ENCODE measurements at places on chromosomes 3 and 15. TPM values are rescaled to one million over a fixed set of nuclear protein-coding genes. Genes with fewer than 3 reads are reported as not detected.

DNA sequence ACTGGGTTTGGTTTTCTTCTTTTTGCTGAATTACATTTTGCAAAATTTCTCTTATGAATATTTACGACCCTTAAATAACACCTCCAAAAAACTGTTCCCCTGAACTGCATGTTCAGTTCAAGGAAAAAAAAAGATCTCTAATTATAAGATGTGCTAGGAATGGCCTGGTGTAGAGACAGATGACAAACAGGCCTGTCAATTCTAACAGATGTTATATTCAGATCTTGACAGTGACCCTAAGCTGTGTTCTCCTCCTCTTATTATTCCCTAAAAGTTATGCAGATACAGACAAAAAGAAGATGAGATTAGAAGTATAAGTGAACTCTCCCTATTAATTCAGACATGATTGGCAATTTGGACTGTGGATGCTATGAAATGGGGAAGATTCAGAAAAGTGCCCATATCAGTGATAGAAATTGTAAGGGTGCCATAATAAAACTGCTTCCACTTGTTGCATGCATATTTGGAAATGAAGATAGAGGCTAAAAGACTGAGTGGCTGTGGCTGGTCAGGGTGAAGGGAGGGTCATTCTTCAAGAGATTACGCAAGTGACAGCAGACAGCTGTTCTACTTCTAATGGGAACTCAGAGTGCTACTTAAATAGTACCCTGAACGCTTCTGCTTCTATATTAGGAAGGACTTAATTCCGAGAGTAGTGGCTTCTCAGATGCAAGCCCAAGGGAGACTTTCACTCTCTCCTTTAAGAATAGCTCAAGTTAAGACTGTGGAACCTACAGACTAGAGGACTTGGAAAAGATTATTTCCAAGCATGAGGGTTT is 75.5 kb downstream of the ADAMTS9 start:
- H3K27me3 ChIP-seq = no peaks in the 10 kb centered on the region
- H3K36me3 ChIP-seq = peaks cover 12% of the 10 kb centered on the region
- H3K27ac ChIP-seq = peak overlapping the region; percentile 87
- DNase-seq = no peak

DNA sequence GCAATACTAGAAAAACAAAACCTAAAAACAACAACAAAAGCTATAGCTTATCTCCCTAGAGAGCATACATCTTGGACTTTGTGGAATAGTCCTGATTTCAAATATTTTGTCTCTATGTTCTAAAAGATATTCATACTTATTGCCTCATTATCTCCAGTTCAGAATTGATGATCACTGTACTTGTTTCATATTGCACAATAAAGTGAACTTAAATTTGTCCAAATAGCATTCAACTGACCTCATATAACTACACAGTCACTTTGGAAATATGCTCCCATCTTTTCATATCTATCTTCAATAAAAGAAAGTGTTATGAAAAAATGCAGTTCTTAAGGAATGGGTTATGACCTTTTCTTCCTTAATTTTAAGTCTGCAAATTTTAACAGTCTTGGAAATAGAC is 228.6 kb upstream of the CMC1 start:
- no peak overlapping the region for H3K4me3 ChIP-seq
- H3K36me3 ChIP-seq = no peaks in the 10 kb centered on the region
- no peaks in the 10 kb centered on the region for H3K27me3 ChIP-seq
- no peak for DNase-seq

The LARP6 gene
- 50.6 TPM for total RNA-seq

The ACAD9 gene
- total RNA-seq = 35.9 TPM

The SCAANT1 gene
- not detected for total RNA-seq

DNA sequence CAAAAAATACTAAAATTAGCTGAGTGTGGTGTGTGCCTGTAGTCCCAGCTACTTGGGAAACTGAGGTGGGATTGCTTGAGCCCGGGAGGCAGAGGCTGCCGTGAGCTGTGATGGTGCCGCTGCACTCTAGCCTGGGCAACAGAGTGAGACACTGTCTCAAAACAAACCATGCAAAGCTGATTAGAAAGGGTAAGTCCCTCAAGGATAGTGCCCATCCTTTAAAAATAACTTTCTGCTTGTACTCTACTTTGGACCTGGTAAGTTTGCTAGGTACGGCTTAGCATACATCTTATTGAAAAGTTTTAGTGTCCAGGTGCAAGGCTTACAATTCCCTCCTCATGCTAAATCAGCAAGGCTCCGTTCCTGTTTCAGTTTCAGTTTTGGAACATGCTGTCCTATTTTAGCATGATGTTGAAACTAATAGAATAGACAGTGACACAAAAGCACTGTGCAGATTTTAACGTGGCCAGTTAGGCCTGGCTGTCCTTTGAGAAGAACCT is 21.4 kb downstream of the FEM1B start:
- no peaks in the 10 kb centered on the region for H3K27me3 ChIP-seq
- peak overlapping the region; percentile 60 for H3K27ac ChIP-seq
- H3K36me3 ChIP-seq = peaks cover 3% of the 10 kb centered on the region
- H3K4me1 ChIP-seq = peaks cover 50% of the 10 kb centered on the region
- no peak for DNase-seq

DNA sequence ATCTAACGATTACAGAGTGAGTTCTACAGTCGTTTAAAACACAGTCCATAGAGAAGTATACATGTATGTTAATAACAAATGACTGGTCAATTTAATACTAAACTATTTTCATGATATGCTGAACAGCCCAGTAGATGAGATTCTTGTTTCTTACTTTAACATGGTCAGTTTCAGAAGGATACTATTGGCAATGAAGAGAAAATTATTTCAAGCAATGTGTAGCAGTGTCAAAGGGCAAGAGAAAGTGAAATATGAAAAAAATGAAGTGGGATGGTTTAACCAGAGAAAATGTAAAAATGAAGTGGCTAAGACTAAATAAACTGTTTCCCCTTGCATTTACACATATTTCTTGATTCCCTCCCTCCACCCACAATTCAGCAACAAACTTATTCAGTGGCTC is 192.1 kb upstream of the TTC14 start:
- no peak overlapping the region for H3K4me3 ChIP-seq
- DNase-seq = no peak
- no peaks in the 10 kb centered on the region for H3K4me1 ChIP-seq
- H3K27me3 ChIP-seq = no peaks in the 10 kb centered on the region
- H3K27ac ChIP-seq = no peak overlapping the region

DNA sequence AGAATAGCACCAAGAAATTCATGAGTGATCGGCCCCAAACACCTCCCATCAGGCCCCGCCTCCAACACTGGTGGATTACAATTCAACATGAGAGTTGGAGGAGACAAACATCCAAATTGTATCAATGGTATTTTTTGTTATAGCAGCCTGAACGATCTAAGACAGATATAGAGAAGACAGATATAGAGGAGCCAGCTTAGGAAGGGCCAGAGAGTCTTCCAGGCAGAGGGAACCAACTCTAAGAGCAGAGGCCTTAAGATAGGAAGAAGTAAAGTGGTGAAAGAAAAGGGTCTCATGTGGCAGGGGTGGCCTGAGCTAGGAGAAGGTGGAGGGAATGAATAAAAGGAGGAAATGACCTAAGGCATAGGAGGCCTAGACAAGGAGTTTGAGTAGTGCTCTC is 158.8 kb upstream of the TBL1XR1 start:
- no peak overlapping the region for H3K4me3 ChIP-seq
- peaks cover 54% of the 10 kb centered on the region for H3K4me1 ChIP-seq
- DNase-seq = no peak

The EAF2 gene
- 4.1 TPM for total RNA-seq

The SLC51A gene
- total RNA-seq = not detected

The EPHB1 gene
- 1.3 TPM for total RNA-seq

- H3K27me3 ChIP-seq = peaks cover 8% of the 10 kb centered on the region
- no peak overlapping the region for H3K4me3 ChIP-seq
- H3K36me3 ChIP-seq = no peaks in the 10 kb centered on the region
- no peaks in the 10 kb centered on the region for H3K4me1 ChIP-seq
- DNase-seq = no peak
- no peak overlapping the region for H3K27ac ChIP-seq
Measured at GRCh38 chr3:34301313-34301712, 502.9 kb downstream of the PDCD6IP start.

GRCh38 chr3:190996181-190996775 is 133.8 kb upstream of the GMNC start:
- H3K4me3 ChIP-seq = no peak overlapping the region
- H3K27ac ChIP-seq = no peak overlapping the region
- H3K36me3 ChIP-seq = no peaks in the 10 kb centered on the region
- H3K4me1 ChIP-seq = no peaks in the 10 kb centered on the region

GRCh38 chr15:81061490-81062253 is 60.9 kb downstream of the TLNRD1 start:
- H3K27ac ChIP-seq = no peak overlapping the region
- no peaks in the 10 kb centered on the region for H3K4me1 ChIP-seq
- no peaks in the 10 kb centered on the region for H3K36me3 ChIP-seq

DNA sequence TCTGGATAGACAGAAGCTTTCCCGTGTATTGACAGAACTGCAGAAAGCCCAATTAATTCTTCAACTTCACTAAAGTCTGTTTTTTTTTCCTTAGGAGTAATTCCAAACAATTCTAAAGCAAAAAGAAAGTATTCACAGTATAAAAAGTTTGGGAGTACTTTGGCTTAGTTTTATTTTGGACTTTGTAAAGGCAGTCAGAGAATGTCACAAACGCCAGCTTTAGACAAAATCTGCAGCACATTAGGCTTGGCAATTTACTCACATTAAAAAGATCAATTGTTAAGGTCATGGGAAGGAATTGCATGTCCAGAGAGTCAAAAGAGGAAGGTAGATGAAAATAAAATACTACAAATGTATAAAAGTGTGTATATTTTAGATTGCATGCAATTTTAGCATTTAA is 47.5 kb upstream of the GBE1 start:
- H3K4me3 ChIP-seq = no peak overlapping the region
- DNase-seq = no peak
- no peaks in the 10 kb centered on the region for H3K36me3 ChIP-seq
- no peak overlapping the region for H3K27ac ChIP-seq

GRCh38 chr15:92109191-92109873 is 255.8 kb downstream of the SLCO3A1 start:
- peaks cover 14% of the 10 kb centered on the region for H3K36me3 ChIP-seq
- H3K27me3 ChIP-seq = no peaks in the 10 kb centered on the region
- DNase-seq = no peak
- peaks cover 54% of the 10 kb centered on the region for H3K4me1 ChIP-seq

- no peak overlapping the region for H3K4me3 ChIP-seq
- peaks cover 7% of the 10 kb centered on the region for H3K4me1 ChIP-seq
- peaks cover 53% of the 10 kb centered on the region for H3K36me3 ChIP-seq
- no peaks in the 10 kb centered on the region for H3K27me3 ChIP-seq
- H3K27ac ChIP-seq = no peak overlapping the region
Measured at GRCh38 chr15:80942746-80943565, 46.7 kb downstream of the MESD start.

The ANKDD1A gene
- 1.8 TPM for total RNA-seq

GRCh38 chr3:154660811-154661210 is 230.8 kb upstream of the GPR149 start:
- H3K4me3 ChIP-seq = no peak overlapping the region
- no peaks in the 10 kb centered on the region for H3K36me3 ChIP-seq
- H3K27ac ChIP-seq = no peak overlapping the region
- no peak for DNase-seq

DNA sequence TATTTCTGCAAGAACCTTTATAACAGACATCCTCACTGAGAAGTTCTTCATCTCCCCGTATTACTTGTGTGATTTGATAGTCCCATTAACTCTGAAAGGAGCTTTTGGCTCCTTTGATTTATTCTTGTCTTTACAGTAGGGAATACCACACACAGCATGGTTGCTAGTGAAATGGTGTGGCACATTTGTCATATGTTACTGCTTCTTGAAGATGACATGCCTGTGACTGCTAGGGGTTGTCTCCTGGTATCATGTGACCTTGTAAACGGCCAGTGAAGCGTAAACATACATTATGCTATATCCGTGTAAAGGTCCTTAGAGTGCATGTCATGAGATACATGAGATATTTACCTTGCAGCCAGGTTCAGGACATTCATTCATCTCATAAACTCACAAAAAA is 197.9 kb downstream of the RYR3 start:
- H3K4me1 ChIP-seq = no peaks in the 10 kb centered on the region
- H3K27me3 ChIP-seq = peaks cover 7% of the 10 kb centered on the region
- H3K36me3 ChIP-seq = no peaks in the 10 kb centered on the region
- DNase-seq = no peak
- no peak overlapping the region for H3K27ac ChIP-seq

The ZNF660 gene
- total RNA-seq = 1.1 TPM

DNA sequence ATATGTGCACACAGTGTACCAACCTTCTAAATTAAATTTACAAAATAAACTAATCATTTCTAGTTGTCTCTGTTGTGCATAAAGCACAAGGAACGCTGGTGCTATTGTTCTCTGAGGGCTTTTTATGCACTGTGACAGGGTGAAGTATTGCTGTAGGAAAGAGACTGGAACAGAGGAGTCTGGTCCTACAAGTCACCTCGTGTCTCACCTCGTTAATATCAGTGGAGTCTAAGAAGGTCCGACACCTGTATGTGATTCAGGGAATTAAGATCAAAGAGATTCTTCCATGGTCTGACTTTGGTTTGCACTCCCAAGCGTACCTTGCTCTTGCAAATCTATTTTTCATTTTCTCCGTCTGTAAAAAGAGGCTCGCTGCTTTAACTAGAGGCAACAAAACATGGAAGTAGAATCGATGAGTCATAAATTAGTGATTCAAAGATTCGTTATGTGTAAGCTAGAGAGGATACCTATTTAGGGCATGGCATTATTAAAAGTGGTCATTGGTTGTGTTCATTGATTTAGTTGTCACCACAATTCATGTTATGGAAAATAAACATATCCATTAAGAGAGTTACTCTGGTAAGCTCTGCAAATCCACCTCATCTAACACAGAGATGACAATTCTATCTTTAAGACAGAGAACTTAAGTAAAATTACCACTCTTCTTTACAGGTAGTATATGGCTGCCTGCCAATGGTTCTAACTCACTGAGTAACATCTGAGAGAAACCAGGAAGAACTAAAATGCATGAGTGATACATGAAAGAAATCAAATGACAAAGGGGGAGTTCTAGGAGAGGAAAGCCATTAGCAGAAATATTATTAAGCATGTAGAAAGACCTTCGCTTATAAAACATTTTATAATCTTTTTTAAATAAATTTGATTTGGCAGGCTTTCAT is 219.4 kb upstream of the GBE1 start:
- H3K4me1 ChIP-seq = no peaks in the 10 kb centered on the region
- H3K36me3 ChIP-seq = no peaks in the 10 kb centered on the region
- H3K27ac ChIP-seq = no peak overlapping the region
- no peaks in the 10 kb centered on the region for H3K27me3 ChIP-seq

- H3K36me3 ChIP-seq = no peaks in the 10 kb centered on the region
- no peak overlapping the region for H3K27ac ChIP-seq
- DNase-seq = no peak
Measured at GRCh38 chr3:12427551-12427950, 56.7 kb upstream of the TSEN2 start.

- H3K27ac ChIP-seq = no peak overlapping the region
- DNase-seq = no peak
- peaks cover 4% of the 10 kb centered on the region for H3K4me1 ChIP-seq
- H3K36me3 ChIP-seq = peaks cover 52% of the 10 kb centered on the region
Measured at GRCh38 chr3:112585782-112586181, 23.9 kb downstream of the SLC35A5 start.

- no peak overlapping the region for H3K4me3 ChIP-seq
- peak overlapping the region; percentile 59 for H3K27ac ChIP-seq
- H3K27me3 ChIP-seq = no peaks in the 10 kb centered on the region
- no peaks in the 10 kb centered on the region for H3K36me3 ChIP-seq
Measured at GRCh38 chr15:48366584-48367312, 35.5 kb downstream of the DUT start.

All from left ventricle myocardium inferior (tissue), 1 donor.